ENCODE measurements at places on chromosomes 12 and 14. TPM values are rescaled to one million over a fixed set of nuclear protein-coding genes. Genes with fewer than 3 reads are reported as not detected.

PRB3 gene
- not detected for total RNA-seq

PROX2 gene
- total RNA-seq = not detected

CFAP251 gene
- 4.2 TPM for total RNA-seq

RHOJ gene
- 0.28 TPM for total RNA-seq

POTEM gene
- not detected for total RNA-seq

FAM181A gene
- total RNA-seq = not detected

RPS29 gene
- total RNA-seq = 866 TPM

MYH6 gene
- not detected for total RNA-seq

KIF5A gene
- total RNA-seq = 3.0 TPM

GPRC5D gene
- total RNA-seq = not detected

RNASE3 gene
- total RNA-seq = not detected
